Stimulated activated CD8-positive, alpha-beta memory T cell treated with anti-CD3 and anti-CD28 coated beads, Interleukin-12 subunit alpha, Interleukin-12 subunit beta, amount 100 ng/mL, for 1 hour (primary cell): ENCODE measurements at places on chromosomes 3 and 15.

DNA sequence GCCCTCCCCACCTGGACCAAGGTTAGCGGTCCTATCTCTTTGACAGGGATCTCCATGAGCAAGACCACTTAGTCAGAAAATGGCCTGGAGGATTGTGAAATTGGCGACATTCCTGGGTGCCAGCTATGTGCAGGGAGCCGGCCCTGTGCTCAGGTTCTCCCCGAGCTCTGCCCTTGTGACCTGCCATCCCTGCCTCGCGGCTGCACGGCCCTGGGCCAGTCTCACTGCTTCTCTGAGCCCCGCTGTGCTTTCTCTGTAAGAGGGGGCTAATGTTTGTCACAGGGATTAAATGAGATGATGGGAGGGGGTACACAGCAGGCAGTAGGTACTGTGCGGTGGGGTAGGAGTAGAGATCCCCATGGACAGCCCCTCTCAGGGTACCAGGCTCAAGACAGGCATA lies 14.9 kb downstream of the C3orf18 start:
- no peak for DNase-seq

DNA sequence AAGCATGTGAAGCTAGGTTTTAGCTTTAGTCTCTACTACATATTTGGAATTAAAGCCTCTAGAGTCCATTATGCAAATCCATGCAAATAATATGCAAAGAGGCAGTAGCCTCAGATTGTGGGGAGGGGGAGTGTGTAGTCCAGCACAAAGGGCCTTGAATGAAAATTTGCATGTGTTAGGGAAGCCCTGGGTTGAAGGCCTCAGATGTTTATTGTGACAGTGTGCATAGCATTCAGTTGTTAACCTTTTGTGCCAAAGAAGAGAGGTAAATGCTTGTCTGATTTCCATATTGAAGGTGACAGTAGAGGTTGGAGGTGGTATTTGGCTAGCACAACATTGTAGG lies 24.5 kb upstream of the BFSP2 start:
- no peak for DNase-seq

- DNase-seq, result no peak
These were observed 95.8 kb upstream of the SNRPN start for GRCh38 chr15:24858737-24859601.

DNA sequence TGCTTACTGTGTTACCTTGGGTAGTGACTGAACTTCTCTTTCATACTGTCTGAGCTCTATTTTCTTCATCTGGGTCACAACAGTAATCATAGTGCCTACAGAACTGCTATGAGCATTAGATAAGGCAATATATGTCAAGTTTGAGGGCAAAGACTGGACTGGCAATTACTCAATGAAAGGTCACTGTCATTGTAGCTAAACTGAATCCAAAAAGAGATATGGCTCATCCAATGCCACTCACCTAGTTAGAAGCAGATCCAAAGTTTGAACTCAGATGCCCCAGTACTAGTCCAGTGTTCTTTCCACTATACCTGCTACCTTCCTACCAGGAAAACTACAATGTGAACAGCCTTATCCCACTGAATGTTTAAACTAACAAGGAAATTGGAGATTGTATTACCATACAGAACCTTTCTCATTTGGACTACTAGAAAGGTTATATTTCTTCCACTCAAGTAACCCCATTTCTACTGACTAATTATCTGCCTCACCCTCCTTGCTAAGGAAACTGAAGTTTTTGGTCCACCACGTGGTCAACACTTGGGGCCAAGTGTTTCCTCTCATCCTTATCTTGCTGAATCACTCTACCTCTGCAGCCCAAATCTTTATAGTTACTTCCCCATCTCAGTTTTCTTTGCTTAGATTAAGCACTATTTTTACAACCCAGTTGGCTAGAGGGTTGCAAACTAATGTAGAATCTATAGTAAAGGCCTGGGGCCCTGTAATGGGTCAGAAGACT lies 202.3 kb upstream of the LPP start:
- DNase-seq, result no peak

DNA sequence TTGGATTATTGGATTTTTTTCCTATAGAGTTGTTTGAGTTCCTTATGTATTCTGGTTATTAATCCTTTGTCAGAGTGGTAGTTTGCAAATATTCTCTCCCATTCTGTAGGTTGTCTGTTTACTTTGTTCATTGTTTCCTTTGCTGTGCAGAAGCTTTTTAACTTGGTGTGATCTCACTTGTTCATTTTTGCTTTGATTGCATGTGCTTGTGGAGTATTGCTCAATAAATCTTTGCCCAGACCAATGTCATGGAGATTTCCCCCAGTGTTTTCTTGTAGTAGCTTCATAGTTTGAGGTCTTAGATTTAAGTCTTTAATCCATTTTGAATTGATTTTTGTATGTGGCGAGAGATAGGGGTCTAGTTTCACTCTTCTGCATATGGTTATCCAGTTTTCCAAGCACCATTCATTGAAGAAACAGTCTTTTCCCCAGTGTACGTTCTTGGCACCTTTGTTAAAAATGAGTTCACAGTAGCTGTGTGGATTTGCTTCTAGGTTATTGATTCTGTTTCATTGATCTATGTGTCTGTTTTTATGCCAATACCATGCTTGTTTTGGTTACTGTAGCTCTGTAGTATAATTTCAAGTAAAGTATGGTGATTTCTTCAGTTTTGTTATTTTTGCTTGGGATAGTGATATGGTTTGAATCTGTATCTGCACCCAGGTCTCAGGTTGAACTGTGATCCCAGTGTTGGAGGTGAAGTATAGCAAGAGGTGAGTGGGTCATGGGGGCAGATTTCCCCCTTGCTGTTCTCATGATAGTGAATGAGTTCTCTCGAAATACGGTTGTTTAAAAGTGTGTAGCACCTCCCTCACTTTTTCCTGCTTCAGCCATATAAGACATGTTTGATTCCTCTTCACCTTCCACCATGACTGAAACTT lies 46.1 kb upstream of the TNFSF10 start:
- DNase-seq, result no peak

GRCh38 chr15:92315595-92316211 lies 78.0 kb upstream of the ST8SIA2 start:
- no peak for DNase-seq
